Smooth muscle cell of the coronary artery (primary cell): ENCODE measurements at places on chromosomes 13 and 19. TPM values are rescaled to one million over a fixed set of nuclear protein-coding genes. Genes with fewer than 3 reads are reported as not detected.

ZNF607 gene
- total RNA-seq = 4.4 and 6.4 TPM in 2 replicates

LYPD5 gene
- 0.68 and 1.2 TPM in 2 replicates for total RNA-seq

ZC3H13 gene
- 10.2 and 11.3 TPM in 2 replicates for total RNA-seq

KIR2DL4 gene
- not detected in 2 replicates for total RNA-seq

SYNGR4 gene
- total RNA-seq = not detected in 2 replicates

NR2F6 gene
- total RNA-seq = 17.8 and 50.4 TPM in 2 replicates

ARL11 gene
- total RNA-seq = under 0.01 TPM in 1 of 2 replicates, not detected in the other

GJB6 gene
- not detected in 2 replicates for total RNA-seq

NLRP9 gene
- total RNA-seq = not detected in 2 replicates

TSHZ3 gene
- total RNA-seq = 4.6 and 7.4 TPM in 2 replicates

CGB8 gene
- not detected in 2 replicates for total RNA-seq

ATXN8OS gene
- not detected in 2 replicates for total RNA-seq

IGFL1 gene
- not detected in 2 replicates for total RNA-seq
